ENCODE measurements at places on chromosomes 7 and 10. TPM values are rescaled to one million over a fixed set of nuclear protein-coding genes. Genes with fewer than 3 reads are reported as not detected.

IFIT1B gene
- total RNA-seq = not detected

WNT16 gene
- total RNA-seq = not detected

- DNase-seq = no peak
- H3K4me1 ChIP-seq = no peaks in the 10 kb centered on the region
- H3K36me3 ChIP-seq = no peaks in the 10 kb centered on the region
- H3K27ac ChIP-seq = no peak overlapping the region
- H3K4me3 ChIP-seq = no peak overlapping the region
These were observed 197.8 kb upstream of the TMEM72 start for GRCh38 chr10:44713307-44713706.

- no peak overlapping the region for H3K27ac ChIP-seq
- no peaks in the 10 kb centered on the region for H3K27me3 ChIP-seq
- no peak for DNase-seq
- no peaks in the 10 kb centered on the region for H3K4me1 ChIP-seq
These were observed 378.4 kb upstream of the SEMA3D start for GRCh38 chr7:85565276-85565675.
